ENCODE measurements at places on chromosomes 2 and 18. TPM values are rescaled to one million over a fixed set of nuclear protein-coding genes. Genes with fewer than 3 reads are reported as not detected.

FSIP2 gene
- total RNA-seq: 3.8 TPM

GRCh38 chr2:128721096-128721495, 402.4 kb upstream of the HS6ST1 start:
- no peaks in the 10 kb centered on the region for H3K27me3 ChIP-seq
- H3K27ac ChIP-seq: no peak overlapping the region
- DNase-seq: no peak
- H3K36me3 ChIP-seq: no peaks in the 10 kb centered on the region

GRCh38 chr18:75492852-75493251, 65.3 kb upstream of the SMIM21 start:
- H3K4me3 ChIP-seq: no peak overlapping the region
- no peaks in the 10 kb centered on the region for H3K27me3 ChIP-seq
- no peak for DNase-seq
- no peaks in the 10 kb centered on the region for H3K36me3 ChIP-seq
- H3K4me1 ChIP-seq: no peaks in the 10 kb centered on the region

- no peak for DNase-seq
- no peak overlapping the region for H3K27ac ChIP-seq
- no peak overlapping the region for H3K4me3 ChIP-seq
- no peaks in the 10 kb centered on the region for H3K36me3 ChIP-seq
- no peaks in the 10 kb centered on the region for H3K4me1 ChIP-seq
- no peaks in the 10 kb centered on the region for H3K27me3 ChIP-seq
These were observed 135.9 kb downstream of the VAPA start for GRCh38 chr18:10049747-10050146.

GRCh38 chr2:207173641-207174040, 7.9 kb upstream of the KLF7 start:
- no peak overlapping the region for H3K27ac ChIP-seq
- H3K36me3 ChIP-seq: no peaks in the 10 kb centered on the region
- no peaks in the 10 kb centered on the region for H3K27me3 ChIP-seq
- no peak overlapping the region for H3K4me3 ChIP-seq

Data from GM23338 (cell line).